ENCODE measurements at places on chromosomes 4 and X. TPM values are rescaled to one million over a fixed set of nuclear protein-coding genes. Genes with fewer than 3 reads are reported as not detected.
A peak's percentile ranks its signal among the peaks of the same experiment; 100 is the strongest.

- ATAC-seq = peak; percentile 78
Measured at GRCh38 chr4:81405900-81406401, 65.8 kb downstream of the RASGEF1B start.

GRCh38 chr4:48543796-48544195, 53.7 kb downstream of the ZAR1 start:
- ATAC-seq = no peak

The ARR3 gene
- not detected for total RNA-seq

GRCh38 chr4:28014469-28014868, 1153.8 kb downstream of the STIM2 start:
- ATAC-seq = no peak

The RLIM gene
- total RNA-seq = 39.6 TPM

The PPEF1 gene
- not detected for total RNA-seq

GRCh38 chr4:25949173-25949748, 35.2 kb downstream of the SMIM20 start:
- ATAC-seq = no peak

DNA sequence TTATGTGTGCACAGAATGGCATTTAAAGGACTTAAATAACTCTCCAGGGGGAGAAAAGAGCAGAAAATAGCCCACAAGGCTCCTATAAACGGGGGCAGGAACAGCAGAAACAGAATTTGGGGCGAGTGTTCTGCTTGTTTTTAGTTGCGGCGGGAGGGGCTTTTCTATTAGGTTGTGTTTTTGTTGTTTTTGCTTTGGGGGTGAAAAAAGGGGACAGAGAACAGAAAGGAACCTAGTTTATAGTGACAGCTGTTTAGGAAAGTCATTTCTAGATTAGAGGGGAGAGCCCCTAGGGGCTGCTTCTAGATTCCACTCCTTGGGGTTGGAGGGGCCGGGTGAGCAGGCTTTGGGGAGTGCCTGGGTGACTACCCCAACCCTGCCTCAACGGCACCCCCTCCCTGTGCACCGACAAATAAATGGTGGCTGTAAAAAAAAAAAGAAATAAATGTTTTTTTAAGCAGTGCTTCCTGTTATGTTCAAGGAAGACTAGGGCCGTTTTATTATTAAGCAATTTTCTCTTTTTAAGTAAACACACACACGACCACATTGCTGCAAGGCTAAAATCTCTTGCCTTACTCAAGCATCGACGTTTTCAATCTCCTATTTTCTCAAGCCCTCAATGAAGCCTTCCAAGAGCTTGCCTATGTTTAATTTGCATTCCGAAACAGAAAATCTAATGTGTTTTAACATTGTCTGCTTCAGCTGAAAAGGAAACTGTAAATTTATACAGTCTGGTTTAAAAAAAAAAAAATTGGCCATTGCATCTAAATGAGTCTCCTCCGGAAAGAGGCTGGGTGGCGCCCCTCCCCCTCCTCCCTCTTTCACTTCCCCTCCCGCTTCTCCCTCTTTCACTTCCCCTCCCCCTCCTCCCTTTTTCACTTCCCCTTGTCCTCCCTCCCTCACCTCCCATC, 123.3 kb upstream of the TBL1X start:
- ATAC-seq = peak; percentile 87

DNA sequence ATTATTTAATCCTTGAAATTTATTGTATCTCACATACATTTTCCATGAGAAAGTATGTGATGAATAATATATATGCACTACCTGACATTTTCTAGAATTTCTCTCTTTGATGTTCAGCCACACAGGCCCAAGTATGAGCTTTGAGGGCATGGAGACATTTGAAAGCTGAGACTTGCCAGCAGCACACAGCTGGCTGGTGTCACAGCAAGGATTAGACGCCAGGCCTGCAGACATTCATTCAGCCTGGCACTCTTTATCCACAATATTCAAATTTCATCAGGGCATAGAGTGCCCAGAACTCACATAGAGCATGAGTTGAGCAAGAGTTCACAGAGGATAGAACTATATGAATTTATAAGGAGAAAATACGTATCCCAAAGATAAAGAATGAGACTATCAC, 74.0 kb downstream of the GRIA2 start:
- ATAC-seq = no peak

The COX7B2 gene
- not detected for total RNA-seq
